ENCODE measurements at places on chromosomes 5 and 9.

DNA sequence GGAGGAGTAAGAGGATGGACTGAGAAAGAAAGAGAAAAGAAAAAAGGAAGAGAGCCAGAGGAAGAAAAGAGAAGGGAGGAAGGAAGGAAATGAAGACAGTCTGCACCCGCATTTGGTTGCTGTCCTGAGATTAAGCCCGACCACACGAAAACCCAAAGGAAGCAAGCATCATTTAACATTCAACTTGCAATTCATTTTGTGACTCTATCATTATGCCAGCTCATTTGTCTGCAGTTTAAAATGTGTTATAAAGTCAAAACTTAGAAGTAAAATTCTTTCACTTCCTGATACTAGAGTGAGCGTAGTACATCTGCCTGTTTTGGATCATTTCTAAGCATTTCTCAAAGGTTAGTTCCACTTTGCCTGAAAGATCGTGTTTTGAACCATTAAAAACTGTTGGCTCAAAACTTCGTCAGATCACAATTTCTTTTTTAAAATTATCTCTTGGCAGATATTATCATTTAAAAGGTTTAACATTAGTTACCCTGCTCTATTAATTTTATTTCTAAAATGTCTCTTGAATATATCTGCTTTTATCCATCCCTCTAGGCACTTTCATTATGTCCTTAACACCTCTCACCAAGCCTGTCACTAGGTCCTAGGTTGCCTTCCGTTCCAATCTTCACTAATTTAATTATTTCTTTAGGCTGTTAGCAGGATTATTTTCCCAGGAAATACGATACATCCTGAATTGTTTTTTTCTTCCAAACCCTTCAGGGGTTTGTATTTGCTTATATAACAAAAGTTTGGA is 240.9 kb downstream of the TLE4 start:
- DNase-seq = no peak

GRCh38 chr5:3584724-3585531 is 10.7 kb upstream of the IRX1 start:
- DNase-seq = no peak

GRCh38 chr5:149363358-149363757 is 5.5 kb downstream of the PCYOX1L start:
- DNase-seq = no peak

- DNase-seq = no peak
Observed at GRCh38 chr5:113092683-113093082, 116.1 kb downstream of the DCP2 start.

DNA sequence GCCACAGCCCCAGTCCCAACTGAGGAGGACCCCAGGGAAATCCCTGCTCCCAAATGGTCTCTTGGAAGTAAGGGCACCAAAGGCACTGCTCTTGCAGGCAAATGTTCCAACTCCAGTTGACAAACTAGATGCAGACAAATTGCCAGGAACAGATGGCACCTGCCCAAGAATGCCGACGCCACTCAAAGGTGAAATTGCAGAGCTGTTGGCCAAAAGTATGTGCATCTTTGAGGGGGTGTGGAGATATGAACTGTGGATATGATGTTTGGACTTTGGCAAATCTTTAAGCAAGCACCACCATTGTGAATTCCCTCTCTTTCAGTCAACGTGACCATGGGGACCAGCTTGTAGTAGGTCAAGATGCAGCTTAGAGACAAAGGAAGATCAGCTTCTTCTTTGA is 12.0 kb upstream of the CPLX2 start:
- no peak for DNase-seq

GRCh38 chr9:71112866-71113265 is 8.6 kb downstream of the TRPM3 start:
- no peak for DNase-seq

- no peak for DNase-seq
Observed at GRCh38 chr9:37187292-37187691, 66.9 kb downstream of the ZCCHC7 start.

DNA sequence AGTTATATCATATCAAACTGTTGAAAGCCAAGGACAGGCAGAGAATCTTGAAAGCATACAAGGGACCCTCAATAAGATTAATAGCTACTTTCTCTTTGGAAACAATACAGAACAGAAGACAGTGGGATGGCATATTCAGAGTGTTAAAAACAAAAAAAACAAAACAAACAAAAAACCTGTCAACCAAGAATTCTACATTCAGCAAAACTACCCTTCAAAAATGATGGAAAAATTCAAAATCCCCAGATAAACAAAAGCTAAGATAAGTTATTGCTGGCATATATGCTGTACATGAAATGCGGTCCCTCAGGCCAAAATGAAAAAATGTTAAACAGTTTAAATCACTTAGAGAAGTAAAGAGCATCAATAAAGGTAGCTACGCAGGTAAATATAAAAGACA is 425.1 kb downstream of the ACTL7B start:
- DNase-seq = no peak

DNA sequence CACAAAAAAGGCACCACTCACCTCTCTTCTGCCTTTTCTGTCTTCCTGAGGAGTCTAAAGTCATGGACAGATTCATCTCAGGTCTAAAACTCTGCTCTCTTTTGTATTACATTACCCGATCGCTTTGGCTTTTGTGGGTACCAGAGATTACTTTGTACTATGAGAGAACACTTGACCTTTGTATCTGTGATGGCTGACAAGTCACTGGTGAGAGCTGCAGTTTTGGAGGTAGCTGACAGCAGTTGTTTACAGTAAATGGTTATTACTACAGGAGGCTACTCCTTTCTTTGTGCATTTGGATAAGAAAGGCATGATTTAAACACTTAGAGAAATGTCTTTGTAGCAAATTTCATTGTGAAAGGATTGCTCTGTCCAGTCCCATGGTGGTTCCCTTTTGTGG is 307.3 kb downstream of the FBXL17 start:
- DNase-seq = no peak

GRCh38 chr9:19999491-20000057 is 210.7 kb upstream of the SLC24A2 start:
- DNase-seq = no peak

GRCh38 chr9:110048976-110049698 is 158.8 kb downstream of the C9orf152 start:
- DNase-seq = no peak

All from vagina (tissue), 2 donors.